AML-193 (cell line): ENCODE measurements at places on chromosomes 6 and 20.
A peak's percentile ranks its signal among the peaks of the same experiment; 100 is the strongest.

DNA sequence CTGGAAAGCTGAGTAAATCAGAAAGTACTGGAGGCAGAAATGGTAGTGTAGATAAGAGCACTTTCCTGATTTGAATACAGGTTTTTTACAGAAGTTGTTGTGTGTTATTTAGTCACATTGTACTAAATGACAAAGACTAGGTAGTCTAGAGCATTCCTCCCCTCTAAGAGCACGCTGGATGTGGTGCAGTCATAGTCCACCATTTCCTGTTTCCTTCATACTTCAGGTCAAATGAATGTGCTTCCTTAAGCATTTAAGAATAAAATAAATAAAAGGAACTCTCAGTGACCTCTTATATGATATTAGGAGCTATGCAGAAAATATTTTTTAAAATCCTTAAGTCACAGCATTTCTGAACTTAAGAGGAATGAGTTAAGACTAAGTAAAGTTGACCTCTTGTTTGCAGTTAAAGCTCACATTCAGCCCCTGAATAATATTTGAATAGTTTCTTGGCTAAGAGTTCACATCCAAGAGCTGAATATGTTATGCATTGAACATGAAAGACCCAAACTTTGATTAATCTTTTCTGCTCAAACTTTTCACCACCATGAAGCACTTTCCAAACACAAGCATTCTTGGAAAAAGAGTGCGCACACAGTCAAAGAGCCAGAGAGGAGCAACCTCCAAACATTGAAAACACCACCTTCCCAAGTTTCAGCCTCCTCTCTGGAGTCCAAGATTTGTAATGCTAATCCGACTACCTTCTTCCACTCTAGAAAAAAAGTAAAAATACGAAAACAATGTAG is 53.4 kb upstream of the TMEM30A start:
- no peak for DNase-seq

GRCh38 chr6:98831057-98831958 is 3.1 kb upstream of the POU3F2 start:
- no peak for DNase-seq

DNA sequence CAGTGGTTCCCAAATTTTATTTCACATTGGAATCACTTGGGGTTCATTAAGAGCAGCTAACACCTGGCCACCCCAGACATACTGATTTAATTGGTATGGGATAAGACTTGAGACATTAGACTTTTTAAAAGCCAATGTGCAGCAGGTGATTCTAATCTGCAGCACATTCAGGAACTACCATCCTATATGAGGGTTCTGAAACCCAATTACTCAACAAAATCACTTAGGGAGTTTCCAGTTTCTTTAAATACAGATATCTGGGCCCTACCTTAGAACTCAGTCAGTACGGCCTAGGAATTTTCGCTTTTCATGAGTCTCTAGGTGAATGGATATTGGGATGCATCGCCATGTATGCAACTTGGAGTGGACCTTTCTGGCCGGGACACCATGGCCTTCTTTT is 24.0 kb upstream of the L3MBTL3 start:
- no peak for DNase-seq

- peak; percentile 25 for DNase-seq
Measured at GRCh38 chr6:32679492-32679891, 13.0 kb upstream of the HLA-DQB1 start.

DNA sequence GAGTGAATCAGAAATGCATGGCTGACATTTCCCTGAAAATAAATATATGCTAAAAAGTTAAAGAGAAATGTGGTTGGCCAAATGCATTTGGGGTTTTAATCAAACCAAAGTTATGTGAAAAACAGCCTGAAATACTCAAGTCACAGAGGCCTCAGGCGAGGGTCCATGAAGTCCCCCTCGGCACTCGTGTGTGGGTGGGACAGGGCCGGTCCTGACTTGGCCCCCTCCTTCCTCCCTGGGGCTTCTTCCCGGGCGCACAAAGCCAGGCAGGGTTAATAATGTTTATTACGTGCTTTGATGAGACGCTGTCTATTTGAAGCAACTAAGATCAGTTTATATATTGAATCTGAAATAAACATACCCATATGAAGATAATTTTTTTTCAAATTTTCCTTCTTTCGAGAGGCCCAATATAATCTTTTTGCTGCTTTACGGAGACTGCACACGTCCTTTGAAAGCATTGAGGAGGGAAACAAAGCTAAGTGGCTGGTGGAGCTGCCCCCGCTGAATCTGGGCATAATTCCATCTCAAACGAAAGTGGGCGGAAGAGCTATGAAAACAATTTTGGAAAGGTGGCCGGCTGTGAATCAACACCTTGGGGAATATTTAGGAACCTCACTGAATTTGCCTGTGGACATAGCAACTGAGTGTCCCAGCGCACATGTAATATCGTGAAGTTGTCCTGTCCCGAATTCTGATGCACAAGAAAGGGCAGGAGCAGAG is 55.8 kb upstream of the SMOC2 start:
- no peak for DNase-seq

DNA sequence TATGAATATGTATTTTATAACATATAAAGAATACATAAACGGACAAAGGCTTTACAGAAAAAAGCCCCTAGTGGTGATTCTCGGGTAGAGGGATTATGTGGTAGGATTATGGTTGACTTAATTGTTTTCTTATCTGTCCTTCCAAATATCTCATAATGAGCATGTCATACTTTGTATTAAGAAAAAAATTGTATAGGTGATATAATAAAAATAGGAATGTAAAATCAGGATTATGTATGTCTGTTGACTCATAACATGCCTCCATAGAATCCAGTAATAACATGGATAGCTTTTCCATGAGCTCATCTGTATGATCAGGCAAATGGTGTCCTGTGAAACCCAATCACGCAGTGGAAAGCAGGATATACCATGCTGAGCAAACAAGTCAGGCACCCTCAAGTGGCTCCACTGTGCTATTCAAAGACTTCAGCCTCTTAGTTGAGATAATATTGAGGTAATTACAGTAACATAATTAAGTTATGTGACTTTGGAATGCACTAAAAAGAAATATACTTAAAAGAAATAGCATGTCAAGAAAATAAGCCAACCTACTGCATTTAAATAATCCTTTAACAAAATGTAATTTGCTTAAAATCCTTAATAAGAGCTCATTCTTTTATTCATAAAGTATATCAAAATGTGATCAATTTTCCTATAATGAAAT is 39.6 kb upstream of the PRELID3B start:
- peak; percentile 24 for DNase-seq

DNA sequence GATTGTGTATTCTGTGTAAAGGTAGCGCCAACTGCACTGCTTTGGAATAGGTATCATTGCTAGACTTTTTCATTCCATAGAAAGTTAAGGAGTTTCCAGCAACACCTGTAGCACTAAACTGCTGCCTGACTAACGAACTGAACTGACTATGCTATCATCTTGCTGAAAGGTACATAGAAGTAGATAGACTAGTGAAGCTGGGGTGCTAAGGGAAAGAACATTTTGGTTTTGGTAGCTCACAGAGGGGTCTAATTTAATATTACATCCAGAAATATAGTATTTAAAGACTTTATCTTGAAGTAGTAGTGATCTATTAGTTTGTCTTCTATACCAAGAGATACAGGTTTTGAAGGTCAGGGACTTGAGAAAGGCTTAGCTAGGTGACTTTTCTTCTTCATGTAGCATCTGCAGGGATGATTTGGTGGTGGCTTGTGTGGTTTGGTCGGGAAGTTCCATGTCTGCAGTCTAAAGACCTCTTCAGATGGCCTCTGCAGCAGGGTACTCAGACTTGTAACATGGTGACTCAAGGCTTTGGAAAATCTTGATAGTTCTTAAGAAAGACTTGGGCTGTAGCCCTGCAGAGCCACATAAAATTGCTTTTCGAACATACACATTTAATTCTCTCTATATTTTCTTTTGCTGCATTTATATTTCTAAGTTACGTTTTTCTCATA is 10.2 kb downstream of the SENP6 start:
- DNase-seq, result no peak

GRCh38 chr20:17786221-17786718 is 86.5 kb downstream of the BANF2 start:
- no peak for DNase-seq

DNA sequence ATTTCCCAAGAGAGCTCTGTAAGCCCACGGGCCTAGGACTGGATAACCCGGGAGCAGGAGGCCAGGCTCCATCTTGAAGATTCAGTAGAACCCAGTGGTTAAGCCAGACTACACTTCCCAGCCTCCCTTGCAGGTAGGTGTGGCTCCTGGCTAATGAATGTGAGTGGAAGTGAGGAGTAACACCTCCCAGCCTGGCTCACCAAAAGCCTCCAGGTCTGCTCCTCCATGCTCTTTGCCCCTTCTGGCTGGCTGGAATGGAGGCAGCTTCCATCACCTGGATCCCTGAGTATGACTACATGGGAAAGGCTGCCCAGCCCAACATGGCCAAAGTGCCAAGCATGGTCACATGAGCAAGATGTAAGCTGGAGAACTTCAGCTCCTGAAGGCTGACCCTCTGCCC is 9.7 kb downstream of the LRRN4 start:
- no peak for DNase-seq

- no peak for DNase-seq
Measured at GRCh38 chr6:151254451-151255081, 14.8 kb downstream of the AKAP12 start.

GRCh38 chr6:97958134-97958533 is 675.1 kb upstream of the MMS22L start:
- no peak for DNase-seq

GRCh38 chr6:142929751-142930358 is 15.1 kb downstream of the HIVEP2 start:
- DNase-seq, result no peak

GRCh38 chr6:34958734-34959133 is 69.7 kb downstream of the ANKS1A start:
- no peak for DNase-seq

- DNase-seq, result no peak
Measured at GRCh38 chr6:25346064-25346463, 66.9 kb downstream of the CARMIL1 start.

DNA sequence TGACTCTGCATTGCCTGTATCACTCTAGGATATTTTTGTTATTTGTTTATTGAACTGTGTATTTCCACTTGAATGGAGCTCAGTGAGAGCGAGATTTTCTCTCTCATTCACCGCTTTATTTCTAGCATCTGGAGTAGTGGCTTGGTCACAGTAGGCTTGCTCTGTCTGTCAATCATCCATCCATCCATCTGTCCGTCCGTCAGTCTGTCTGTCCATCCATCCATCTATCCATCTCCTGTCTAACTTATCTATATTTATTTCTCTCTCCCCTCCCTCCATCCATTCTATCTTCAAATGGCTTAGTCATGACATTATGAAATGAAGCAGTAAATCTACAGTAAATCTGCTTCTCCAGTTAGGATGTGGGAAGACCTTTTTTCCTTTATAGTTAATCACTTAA is 94.6 kb downstream of the TIAM2 start:
- DNase-seq, result no peak

DNA sequence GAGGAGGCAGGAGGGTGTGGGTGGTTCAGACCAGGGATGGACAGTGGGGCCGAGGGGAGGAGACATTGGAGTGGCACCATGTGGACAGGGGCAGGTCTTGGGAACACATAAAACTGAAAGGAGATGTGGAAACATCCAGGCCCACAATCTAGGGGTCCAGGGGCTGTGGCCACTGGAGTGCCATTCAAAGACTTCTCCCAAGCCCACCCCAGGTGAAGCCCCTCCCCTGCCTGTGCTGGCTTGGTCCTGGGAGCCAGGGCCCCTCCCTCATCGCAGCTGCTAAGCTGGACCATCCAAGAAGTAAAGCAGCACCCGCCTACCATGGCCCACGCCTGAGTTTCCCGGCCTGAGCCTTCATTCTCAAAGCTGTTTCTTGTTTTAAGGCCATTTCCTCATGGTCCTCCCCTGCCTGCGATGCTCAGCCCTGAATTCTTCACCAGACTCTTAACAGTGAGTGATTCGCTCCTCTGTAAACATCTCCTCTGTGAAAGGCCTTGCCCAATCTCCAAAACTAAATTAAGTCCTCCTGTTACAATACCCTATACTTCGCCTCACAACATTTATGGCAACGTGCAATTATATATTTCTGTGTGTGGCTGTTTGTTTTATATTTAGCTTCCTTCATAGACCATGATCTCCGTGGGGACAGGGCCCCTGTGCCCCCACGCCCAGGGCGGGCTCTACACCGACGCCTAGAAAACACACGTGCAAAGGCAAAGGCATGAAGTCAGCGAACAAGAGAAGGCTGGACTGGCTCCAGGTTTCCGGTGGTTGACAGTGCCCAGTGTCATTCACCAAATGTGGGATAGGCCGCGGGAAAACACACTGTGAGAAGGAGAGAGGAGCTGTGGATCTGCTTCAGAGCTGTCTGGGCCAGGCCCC is 267.8 kb downstream of the ERMARD start:
- no peak for DNase-seq

DNA sequence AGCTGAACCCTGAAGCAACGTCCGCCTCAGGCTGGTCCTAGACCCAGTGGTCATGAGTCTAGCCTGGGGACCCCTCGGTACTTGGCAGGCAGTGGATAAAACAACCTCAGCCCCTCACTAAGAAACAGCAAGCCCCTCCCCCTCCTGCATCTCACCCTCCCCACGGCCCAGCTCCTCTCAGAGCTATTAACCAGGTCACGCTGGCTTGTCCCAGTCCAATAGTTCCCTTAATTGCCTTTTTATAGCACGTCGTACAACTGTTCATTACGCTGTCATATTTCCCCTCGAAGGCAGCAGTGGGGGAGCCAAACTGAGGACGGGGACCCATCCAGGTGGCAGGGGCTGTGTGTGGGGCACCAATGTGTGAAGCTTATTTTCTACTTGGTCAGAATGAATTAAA is 8.6 kb upstream of the SLC32A1 start:
- no peak for DNase-seq

DNA sequence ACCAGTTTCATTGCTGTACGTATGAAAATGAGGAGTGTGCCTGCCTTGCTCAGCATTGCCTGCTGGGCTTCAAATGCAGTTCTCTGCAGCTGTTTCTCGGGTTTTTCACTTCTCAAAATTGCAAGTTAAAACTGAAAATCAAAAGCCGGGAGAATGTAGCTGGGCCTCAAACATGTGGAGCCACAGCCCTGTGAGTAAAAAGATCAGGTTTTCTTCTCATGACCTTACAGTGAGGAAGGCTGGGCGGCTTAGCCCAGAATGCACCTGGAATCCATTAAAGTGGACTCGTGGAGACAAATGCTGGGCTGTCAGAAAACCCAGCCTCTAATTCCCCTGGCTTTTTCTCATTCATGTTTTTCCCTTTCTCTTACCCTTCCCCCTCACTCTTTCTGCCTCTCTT is 34.4 kb downstream of the DSE start:
- DNase-seq, result no peak

DNA sequence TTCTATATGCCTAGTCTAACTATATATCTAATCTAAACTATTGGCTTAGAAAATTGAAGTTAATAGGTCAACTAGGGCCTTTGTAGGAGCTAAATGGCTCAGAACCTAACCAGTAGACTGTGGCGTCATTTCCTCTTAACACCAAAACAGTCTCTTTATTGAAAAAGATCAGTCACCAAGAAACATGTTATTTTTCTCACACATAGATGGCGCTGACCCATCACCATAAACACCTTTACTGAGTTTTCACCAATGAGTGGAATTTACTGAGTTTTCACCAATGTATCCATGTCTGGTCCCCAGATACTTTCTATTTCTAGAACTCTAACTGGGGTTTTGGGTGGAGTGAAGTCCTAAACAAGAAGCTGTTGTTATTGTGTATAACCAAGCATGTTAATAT is 636.0 kb downstream of the BCKDHB start:
- DNase-seq, result peak; percentile 38
